ENCODE measurements at places on chromosomes 2 and 18.
A peak's percentile ranks its signal among the peaks of the same experiment; 100 is the strongest.

DNA sequence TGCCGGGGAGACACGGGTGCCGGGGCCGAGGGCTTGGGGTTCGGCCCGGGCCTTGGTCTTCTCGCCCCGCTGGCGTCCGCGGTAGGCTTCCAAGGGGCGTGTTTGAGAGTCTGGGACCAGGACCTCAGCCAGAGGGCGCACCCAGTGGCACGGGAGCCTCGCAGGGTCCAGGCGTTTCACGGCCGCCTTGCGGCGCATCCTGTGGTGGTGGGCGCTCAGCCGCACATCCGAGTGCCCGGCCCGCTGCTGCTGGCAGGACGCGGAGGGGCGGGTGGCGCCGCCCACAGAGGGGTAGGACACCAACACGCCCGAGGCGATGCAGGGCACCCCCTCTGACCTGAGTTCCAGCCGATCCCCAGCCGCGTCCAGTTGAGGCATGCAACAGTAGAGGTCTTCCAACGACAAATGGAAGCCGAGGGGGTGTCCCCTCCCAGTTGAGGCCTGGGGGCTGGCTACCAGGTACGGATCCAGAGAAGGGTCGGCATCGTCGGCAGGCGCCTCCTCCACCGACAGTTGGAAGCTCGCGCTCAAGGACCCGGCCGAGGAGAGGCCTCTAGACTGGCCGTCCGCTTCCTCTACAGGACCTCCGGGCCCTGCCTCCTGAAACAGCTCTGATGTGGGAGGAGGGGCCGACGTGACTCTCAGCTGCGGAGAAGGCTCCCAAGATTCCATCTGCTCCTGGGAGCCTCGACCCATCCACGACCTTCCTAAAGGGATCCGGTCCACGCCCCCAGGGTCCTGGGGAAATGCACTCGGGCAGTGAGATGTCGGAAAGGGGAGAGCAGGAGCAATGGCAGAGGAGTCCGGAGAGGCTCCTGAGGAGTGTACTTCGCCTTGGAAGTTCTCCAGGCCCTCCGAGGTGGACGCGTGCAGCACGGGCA lies 6.3 kb downstream of the C2orf81 start:
- peak; percentile 41 for DNase-seq

GRCh38 chr2:30627151-30627550 lies 180.1 kb downstream of the CAPN13 start:
- DNase-seq = no peak

DNA sequence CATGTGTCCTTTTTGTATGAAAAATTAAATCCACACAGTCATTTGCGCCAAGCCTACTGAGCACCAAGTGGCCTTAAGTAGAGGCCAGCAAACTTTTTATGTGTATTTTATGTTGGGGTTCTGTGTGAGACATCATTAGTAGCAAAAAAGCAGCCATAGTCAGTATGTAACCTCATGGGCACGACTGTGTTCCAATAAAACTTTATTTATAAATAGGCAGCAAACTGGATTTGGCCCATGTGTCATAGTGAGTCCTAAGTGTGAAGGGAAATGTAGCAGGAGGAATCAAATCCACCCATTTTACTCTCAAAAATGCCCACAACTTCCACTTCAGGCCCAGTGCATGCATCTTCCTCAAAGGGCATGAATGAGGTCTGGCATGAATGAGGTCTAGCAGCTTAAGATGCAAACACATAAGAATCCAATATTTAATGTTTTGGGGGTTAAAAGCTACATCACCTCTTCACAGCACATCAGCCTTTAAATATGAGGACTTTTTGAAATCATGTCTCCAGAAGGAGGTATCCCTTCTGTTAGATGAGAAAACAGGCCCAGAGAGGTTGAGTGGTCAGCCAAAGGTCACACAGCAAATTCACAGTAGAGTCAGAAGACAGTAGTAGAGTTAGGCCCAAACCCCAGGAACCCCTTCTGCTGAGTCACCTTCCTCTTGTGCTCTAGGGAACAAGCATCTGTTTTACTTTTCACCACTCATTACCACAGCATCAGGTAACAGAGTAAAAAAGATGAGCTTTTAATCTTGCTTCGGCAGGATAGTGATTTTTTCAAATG lies 45.6 kb downstream of the MREG start:
- DNase-seq = no peak

DNA sequence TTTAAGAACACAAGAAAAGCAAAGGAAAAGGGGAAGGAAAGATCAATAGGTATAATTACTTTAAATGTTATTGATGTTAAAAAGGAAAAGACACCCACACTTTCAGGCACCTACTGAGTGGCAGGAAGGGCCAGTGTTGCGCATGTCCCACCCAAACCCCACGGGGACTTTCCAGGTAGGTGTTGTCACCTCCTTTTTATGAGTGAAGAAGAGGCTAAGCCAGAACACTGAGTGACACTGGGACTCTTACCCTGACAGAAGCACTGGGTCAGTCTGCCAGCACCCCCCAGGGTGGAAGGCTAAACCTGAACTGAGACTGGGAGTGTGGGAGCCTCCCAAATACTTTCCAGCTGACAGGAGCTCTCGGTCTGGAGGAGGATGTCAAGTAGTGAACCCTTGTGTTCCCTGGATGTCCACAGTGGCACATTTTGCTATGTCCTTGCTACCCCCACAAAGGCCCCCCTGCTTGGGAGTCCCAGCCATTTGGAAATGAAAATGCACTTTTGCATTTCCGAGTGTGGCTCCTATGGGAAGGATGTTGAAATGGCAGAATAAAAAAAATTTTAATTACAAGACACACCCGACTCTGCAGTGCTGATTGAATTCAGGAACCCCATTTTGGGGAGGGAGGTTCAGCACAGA lies 90.9 kb upstream of the SMAD2 start:
- no peak for DNase-seq

DNA sequence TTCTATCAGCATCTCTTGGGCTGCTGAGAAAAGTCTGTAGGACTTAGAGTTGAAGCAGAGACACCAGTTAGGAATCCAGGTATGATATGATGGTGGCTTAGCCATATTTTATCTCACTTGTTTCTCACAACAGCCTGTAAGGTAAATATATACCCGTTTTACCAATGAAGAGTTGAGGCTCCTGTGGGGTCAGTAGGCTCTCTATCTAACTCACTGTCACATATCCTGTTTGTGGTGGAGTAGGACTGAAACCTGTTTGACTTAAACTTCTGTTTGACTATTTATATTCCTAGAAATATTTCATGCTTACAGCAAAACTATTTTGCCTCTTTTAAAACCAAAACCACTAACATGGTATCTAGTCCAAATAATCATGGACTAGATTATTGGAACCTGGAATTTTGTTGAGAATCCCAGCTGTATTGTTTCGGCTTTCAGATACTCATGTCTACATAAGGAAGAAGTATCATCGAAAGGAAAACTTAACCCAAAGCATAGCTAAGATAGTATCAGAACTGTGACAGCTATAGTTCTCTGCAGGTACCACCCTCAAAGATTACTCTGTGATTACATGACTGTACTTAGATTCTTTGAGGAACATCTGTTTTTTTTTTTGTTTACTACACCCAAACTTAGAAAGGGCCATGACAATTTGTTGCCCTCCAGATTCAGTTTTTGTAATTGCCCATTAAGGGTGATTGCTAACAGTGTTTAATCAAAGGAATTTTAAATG lies 216.1 kb upstream of the THUMPD2 start:
- DNase-seq = no peak

DNA sequence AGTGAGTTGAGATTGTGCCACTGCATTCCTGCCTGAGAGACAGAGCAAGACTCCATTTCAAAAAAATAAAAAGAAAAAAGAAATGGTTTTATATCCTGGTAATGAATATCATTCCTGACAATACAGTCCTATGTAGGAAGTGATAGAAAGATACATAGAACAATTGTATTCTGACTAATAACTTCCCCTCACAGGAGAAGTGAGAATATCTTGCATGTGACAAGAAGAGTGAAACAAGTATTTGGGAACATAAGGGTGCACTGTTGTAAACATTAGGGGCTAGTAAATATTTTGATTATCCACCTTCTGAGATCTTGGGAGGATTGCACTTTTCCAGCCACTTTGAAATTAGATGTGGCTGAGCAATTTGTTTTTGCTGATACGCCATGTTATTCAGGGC lies 40.7 kb downstream of the KLHL14 start:
- DNase-seq = no peak

GRCh38 chr18:35500113-35500512 lies 2.4 kb upstream of the INO80C start:
- no peak for DNase-seq

GRCh38 chr18:35854095-35854494 lies 118.4 kb upstream of the RMP24 start:
- DNase-seq = no peak

DNA sequence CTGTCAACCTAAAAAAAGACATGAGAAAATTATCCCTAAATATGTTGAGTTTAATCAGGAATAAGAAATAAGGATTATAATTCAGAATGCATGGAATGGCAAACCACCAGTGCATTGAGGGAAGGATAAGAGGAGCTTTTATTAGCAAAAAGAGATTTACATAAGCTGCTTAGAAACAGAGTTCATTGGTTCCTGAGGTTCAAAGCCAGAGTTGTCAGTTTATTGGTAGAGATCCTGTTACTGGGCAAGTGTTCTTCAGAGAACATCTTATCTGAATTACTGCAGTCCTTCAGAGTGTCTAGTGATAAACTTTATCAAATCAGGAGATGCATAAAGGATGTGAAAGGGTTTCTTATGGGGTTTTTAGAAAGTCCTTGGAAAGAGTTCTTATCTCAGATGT lies 76.0 kb upstream of the MEX3C start:
- no peak for DNase-seq

GRCh38 chr2:229910832-229911412 lies 10.9 kb downstream of the TRIP12 start:
- peak; percentile 20 for DNase-seq

DNA sequence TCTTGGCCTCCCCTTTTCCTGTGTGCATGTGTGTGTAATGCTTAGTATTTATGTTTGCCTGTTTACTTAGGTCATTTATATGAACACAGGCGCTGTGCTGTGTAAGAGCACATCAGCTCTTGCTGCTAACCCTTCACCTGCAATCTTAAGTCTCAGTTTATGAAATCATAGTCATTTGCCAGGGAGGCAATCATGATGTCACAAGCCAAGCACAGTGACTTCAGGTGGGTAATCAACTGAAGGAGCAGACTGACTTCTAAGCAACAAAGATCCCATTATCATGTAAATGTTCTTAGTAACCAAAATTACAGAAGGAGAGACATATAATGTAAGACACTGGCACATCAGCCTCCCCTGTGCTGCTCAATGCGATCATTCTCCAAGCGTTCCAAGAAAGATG lies 386.3 kb upstream of the MEIS1 start:
- DNase-seq = no peak

GRCh38 chr2:58241546-58241864 lies 380 bp upstream of the FANCL start:
- DNase-seq = no peak

GRCh38 chr2:144011098-144011497 lies 508.8 kb downstream of the ZEB2 start:
- DNase-seq = no peak

DNA sequence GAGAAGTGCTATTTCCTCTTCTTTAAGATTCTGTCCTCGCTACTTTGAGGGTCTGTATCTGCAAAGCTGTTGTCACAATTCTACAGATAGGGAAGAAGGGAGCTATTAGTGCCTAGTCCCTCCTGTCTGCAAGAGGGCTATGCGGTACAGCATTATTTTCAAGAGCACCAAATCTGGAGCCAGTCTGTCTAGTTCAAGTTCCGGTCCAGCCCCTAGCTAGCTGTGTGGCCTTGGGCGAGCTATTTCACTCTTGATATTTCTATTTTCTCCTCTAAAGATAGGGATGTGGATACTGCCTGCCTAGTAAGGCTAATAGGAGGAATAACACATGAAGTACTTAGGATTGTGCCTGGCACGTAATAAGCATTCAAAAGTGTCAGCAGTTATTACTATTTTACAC lies 272.4 kb downstream of the KCNE4 start:
- DNase-seq = no peak

DNA sequence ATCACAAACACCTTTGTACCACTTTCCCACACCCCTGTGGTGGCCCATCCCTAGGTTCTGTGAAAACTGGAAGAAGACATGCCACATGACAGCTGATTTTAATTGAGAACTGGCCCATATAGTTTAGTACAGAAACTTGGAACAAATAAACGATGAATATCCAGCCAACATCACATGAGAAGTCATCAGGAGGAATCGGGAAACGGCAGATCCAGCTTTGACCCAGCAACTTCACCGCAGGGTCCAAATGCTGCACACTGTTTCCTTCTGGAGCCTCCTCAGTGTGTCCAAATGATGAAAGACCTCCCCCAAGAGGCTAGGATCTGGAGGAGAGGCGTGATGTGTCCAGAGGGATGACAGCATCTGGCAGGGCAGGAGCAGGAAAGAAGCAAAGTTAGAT lies 75.5 kb downstream of the COPS8 start:
- no peak for DNase-seq

- no peak for DNase-seq
Measured at GRCh38 chr2:60438653-60439052, 114.8 kb downstream of the BCL11A start.

- DNase-seq = peak; percentile 44
Measured at GRCh38 chr2:10342245-10342951, 39.7 kb downstream of the HPCAL1 start.

- DNase-seq = peak; percentile 46
Measured at GRCh38 chr2:229849073-229849472, 72.7 kb downstream of the TRIP12 start.

DNA sequence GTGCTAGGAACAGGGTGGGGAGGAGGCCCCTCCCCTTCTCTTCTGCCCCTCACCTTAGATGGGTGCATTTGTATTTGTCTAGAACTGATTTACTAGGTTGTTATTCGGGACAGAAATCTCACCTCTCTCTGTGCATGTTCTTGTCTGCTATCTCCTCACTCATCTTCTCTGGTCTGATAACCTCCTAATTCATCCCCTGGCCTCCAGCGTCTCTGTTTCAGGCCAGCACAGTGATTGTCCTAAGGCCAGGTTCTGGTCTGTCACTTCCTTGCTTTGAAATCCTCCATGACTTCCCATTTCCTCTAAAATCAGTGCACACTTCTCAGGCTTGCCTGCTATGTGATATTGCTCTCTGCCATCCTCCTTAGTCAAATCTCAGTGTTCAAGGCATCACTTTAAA lies 58.4 kb downstream of the CELF4 start:
- DNase-seq = no peak

GRCh38 chr2:117562654-117563053 lies 251.8 kb upstream of the DDX18 start:
- DNase-seq = no peak

DNA sequence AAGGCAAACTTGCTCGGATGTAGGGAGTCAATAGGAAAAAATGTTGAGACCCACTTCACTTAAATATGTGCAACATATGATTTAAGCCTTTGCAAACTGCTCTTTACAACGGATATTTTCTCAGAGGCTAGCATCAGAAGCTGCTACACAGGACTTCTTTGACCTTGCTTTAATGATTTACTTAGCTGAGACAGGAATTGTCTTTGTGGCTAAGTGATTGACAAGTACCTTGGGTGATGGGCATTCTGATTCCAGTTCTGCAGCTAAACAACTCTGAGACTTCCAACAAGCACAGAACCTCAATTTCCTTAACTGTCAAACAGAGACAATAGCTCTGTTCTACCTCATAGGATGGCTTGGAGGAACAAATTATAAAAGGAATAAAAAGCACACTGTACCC lies 150.2 kb downstream of the NCKAP5 start:
- no peak for DNase-seq

All from EH (cell line).